Pancreas (tissue), 10 donors: ENCODE measurements at places on chromosomes 5 and 9. TPM values are rescaled to one million over a fixed set of nuclear protein-coding genes. Genes with fewer than 3 reads are reported as not detected.

ELOVL7 gene
- polyA plus RNA-seq, result 3.4 TPM

HINT2 gene
- polyA plus RNA-seq, result 51.7 TPM

GPR151 gene
- polyA plus RNA-seq, result not detected

TXNDC8 gene
- not detected for polyA plus RNA-seq

TPRN gene
- polyA plus RNA-seq, result 66.5 TPM

TAL2 gene
- polyA plus RNA-seq, result not detected

S1PR3 gene
- 1.8 TPM for polyA plus RNA-seq

DNA sequence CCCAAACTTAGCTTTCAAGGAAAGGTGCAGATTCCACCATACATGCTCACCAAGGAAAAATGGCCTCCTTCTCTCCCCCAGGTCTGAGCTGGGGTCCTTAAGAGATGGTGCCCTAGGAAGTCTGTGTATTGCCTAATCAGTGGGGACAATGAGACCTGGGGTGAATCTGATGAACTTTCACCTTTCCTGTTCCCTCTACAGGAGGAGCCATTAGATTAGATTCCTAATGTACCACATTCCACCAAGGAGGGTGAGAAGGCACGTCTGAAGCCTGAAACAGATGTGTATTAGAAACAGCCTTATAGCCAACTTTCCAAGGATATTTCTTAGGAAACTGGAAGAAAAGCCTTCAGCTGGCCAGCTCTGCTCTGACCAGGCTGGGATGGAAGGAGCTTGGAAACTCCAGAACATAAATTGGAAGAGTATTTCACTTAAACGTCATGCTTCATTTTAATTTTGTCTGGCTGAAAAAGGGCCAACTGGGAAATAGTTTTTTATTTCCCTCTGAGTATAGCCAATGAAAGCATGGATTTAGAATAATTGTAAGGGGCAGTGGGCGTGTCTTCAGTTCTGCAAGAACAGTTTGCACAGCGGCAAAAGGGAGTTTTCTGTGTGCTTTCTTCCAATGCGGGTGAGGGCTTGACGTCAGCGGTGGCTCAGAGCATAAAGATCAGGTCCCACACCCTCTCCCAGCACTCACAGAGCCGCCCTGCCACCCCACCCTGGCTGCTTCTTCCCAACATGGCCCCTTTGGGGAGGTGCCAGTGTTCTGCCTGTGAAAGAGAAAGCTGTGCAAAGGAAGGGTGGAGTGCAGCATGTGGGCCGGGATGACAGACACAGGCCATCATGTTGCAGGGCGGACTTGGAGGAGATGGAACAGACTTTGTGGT, 210.9 kb downstream of the ESM1 start:
- H3K36me3 ChIP-seq, result no peaks in the 10 kb centered on the region
- H3K4me3 ChIP-seq, result no peak overlapping the region
- H3K4me1 ChIP-seq, result no peaks in the 10 kb centered on the region
- no peak overlapping the region for H3K27ac ChIP-seq
- DNase-seq, result no peak

DNA sequence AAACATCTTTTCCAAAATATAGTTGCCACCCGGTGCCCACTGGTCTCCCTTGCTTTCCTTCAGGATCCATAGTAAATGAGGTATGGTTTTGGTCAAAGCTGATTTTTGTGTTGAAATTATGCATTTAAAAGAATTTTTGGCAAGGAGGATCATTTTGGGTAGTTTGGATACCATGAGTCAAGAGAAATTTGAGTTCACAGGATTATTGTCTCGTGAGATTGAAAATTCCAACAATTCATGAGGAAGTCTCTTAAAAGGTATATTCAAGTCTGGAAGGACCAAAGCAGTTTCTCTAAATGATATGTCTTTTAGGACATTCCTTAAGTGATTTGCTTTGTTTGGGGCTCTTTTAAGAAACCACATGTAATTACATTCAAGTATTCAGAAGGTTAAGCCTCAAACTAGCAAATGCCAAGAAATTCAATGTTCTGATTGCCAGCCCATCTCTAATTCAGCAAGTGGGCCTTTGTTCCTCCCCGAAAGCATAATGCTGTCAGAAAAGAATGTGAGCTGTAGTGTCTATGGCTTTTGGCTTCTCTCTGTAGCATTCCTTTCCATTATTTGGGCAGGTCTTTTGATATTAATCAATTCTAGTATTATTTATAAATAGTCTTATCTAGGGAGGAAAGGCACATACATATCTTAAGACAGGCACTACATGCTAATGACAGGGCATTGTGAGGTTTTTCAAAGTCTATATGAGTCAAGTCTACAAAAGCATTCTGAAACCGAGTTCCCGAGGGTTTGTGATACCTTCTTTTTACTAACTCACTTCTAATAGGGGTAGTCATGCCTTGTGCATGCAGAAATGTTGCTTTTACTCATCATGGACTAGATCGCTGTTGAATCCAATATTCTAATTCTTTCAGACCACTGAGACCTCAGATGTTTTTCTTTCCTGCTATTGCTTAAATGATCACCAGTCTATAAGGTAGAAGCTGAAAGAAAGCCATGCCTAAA, 453.9 kb downstream of the ENC1 start:
- H3K27me3 ChIP-seq, result no peaks in the 10 kb centered on the region
- H3K27ac ChIP-seq, result no peak overlapping the region

GRCh38 chr5:158039441-158039840, 180.5 kb upstream of the CLINT1 start:
- H3K4me3 ChIP-seq, result no peak overlapping the region
- H3K27ac ChIP-seq, result no peak overlapping the region
- no peak for DNase-seq
- H3K36me3 ChIP-seq, result no peaks in the 10 kb centered on the region
- H3K4me1 ChIP-seq, result no peaks in the 10 kb centered on the region

- no peaks in the 10 kb centered on the region for H3K36me3 ChIP-seq
- no peaks in the 10 kb centered on the region for H3K4me1 ChIP-seq
- no peak for DNase-seq
- H3K27ac ChIP-seq, result no peak overlapping the region
Measured at GRCh38 chr9:15889555-15889954, 336.7 kb downstream of the CCDC171 start.

DNA sequence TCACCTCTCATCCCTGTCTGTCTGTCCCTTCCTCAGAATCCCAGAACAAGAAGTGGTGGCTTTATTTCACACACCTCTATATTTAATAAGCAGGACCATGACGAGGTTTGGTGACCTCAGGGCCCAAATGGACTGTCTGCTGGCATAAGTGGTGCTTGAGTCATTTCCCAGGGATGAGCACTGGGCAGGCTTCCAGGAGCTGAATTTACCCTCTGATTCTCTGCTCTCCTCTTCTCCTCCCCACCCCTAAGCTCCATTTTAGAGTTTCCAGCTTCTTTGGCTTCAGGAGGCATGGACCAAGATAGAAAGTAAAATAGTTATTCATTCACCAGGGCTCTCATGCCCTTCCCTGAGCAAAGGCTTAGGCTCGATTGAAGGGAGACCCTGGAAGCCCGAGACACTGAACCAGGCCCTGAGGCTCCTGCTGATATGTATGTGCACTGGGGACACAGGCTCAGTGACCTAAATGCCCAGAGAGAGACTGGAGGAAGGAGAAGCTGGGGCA, 69.1 kb downstream of the PPARGC1B start:
- no peak overlapping the region for H3K4me3 ChIP-seq
- H3K27ac ChIP-seq, result no peak overlapping the region
- H3K27me3 ChIP-seq, result no peaks in the 10 kb centered on the region
- H3K4me1 ChIP-seq, result no peaks in the 10 kb centered on the region
- no peak for DNase-seq
- H3K36me3 ChIP-seq, result no peaks in the 10 kb centered on the region

GRCh38 chr5:180594311-180595045, 3.2 kb upstream of the SCGB3A1 start:
- H3K4me1 ChIP-seq, result peaks cover 9% of the 10 kb centered on the region
- no peak for DNase-seq
- no peaks in the 10 kb centered on the region for H3K27me3 ChIP-seq
- no peak overlapping the region for H3K27ac ChIP-seq
- no peaks in the 10 kb centered on the region for H3K36me3 ChIP-seq

GRCh38 chr9:115130176-115130575, 12.2 kb upstream of the TNC start:
- H3K4me3 ChIP-seq, result no peak overlapping the region
- no peaks in the 10 kb centered on the region for H3K36me3 ChIP-seq
- no peaks in the 10 kb centered on the region for H3K27me3 ChIP-seq
- H3K27ac ChIP-seq, result no peak overlapping the region
- no peak for DNase-seq
- no peaks in the 10 kb centered on the region for H3K4me1 ChIP-seq

DNA sequence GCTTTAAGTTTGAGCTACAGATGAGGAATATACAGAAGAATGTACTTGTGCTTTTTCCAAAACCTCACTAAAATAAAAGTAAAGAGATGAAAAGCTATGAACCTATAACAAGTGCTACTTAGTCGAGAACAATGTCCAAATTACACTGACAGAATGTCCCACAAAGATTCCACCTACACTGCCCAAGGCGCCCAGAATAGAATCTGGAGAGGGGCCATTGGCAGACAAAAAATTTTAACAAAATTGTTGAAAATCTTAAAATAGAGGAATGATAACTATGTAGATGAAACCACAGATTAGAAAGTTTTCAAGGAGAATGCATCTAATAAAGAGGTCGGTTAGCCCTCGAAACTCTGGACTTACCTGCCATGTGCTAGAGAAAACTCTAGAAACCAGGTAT, 235.3 kb downstream of the CETN3 start:
- DNase-seq, result no peak
- no peaks in the 10 kb centered on the region for H3K36me3 ChIP-seq
- H3K4me1 ChIP-seq, result no peaks in the 10 kb centered on the region
- H3K27ac ChIP-seq, result no peak overlapping the region

DNA sequence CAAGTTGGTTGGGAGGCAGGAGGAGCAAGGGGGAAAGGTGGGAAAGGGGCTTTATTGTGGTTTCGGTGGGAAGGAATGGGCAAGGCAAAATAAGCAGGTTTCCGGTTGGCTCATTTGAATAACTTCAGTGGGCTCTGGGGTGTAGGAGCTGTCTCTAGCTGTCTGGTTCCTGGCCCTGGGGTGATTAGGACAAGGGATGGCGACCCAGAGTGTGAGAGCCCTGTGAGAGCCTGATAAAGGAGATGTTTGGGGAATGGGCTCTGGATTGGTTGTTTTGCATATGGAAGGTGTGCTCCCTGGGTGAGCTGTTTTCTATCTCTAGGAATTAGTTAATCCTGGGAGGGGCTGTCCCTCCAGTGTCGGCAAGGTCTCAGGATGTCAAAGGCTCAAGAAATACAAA, 15.4 kb downstream of the ANKRD34B start:
- H3K4me1 ChIP-seq, result no peaks in the 10 kb centered on the region
- H3K27me3 ChIP-seq, result peaks cover 3% of the 10 kb centered on the region
- no peaks in the 10 kb centered on the region for H3K36me3 ChIP-seq

GRCh38 chr5:5437227-5438172, 15.0 kb downstream of the ICE1 start:
- no peaks in the 10 kb centered on the region for H3K27me3 ChIP-seq
- H3K27ac ChIP-seq, result no peak overlapping the region
- no peak for DNase-seq
- H3K4me1 ChIP-seq, result peaks cover 5% of the 10 kb centered on the region

DNA sequence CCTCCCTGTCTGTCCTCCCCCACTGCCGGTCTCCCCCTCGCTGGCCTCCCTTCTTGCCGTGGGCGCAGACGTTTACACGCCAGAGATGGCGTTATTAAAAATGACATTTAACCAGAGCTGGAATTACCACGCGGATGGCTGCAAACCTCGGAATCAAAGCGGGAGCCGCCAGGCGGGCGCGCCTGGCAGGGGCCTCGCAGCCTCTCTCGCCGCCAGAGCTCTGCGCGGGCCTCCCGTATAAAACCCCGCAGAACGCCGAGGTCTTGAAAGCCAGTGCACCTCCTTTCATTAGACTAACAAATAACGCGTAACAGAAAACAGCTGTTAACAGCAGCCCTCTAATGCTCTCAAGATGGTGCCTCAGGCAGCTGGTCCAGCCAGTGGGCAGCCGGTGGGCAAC, 10.2 kb downstream of the PRRX2 start:
- H3K27me3 ChIP-seq, result no peaks in the 10 kb centered on the region
- no peak overlapping the region for H3K4me3 ChIP-seq
- DNase-seq, result no peak
- no peaks in the 10 kb centered on the region for H3K36me3 ChIP-seq

- no peak for DNase-seq
- no peak overlapping the region for H3K27ac ChIP-seq
- H3K4me1 ChIP-seq, result no peaks in the 10 kb centered on the region
- H3K36me3 ChIP-seq, result no peaks in the 10 kb centered on the region
- H3K4me3 ChIP-seq, result no peak overlapping the region
Measured at GRCh38 chr9:76810377-76810957, 46.2 kb downstream of the PCA3 start.

- no peak for DNase-seq
- H3K36me3 ChIP-seq, result no peaks in the 10 kb centered on the region
- no peak overlapping the region for H3K27ac ChIP-seq
- H3K27me3 ChIP-seq, result no peaks in the 10 kb centered on the region
Measured at GRCh38 chr9:36017278-36017677, 19.4 kb upstream of the RECK start.

GRCh38 chr5:65674749-65675148, 47.2 kb downstream of the SGTB start:
- H3K4me3 ChIP-seq, result no peak overlapping the region
- no peaks in the 10 kb centered on the region for H3K4me1 ChIP-seq
- no peak overlapping the region for H3K27ac ChIP-seq

DNA sequence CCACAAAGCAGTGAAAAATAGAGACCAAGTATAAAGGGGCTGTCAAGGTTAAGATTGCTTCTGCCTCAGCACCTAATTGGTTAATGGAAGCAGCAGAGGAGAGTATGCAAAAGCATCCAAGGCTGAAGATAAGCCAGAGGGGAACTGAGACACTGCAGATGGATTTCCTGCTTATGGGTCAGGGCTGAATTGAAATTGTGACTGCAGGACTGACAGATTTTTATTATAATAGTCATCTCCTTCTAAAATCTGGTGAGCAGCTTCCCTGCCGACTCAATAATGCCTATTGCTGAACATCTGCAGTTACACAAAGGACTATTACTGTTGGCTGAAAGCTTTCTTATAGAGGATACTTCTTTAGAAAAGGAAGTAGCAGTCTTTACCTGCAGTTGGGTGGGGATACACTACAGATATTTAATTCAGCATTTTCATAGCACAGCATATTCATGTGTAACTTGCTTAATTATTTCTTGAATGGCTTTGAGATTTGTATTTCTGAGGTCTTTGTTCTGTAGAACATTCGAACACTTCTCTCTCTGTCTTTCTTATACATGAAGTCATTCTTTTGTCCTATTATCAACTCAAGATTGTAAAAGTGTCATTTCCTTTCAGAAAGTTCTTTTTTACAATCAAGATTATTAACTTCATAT, 363.0 kb upstream of the RIOK2 start:
- H3K27ac ChIP-seq, result no peak overlapping the region
- H3K4me1 ChIP-seq, result no peaks in the 10 kb centered on the region
- no peak for DNase-seq
- H3K4me3 ChIP-seq, result no peak overlapping the region
- no peaks in the 10 kb centered on the region for H3K36me3 ChIP-seq

DNA sequence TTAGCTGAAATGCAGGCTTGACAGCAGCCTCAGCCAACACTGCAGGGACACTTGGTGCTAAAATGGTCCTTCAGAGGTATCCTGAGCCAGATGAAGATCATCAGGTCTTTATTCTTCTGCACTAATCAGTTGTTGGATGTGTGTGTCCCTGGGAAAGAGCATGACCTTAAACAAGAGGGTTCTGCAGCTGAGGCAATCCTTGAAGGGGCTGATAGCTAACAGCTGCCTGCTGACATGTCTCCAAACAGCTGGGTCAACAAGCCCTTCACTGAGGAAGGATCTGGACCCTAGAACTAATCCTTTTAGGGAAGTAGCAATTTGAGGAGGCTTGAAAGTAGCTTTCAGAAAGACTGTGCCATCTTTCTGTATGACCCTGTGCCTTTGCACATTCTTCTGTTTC, 376.3 kb upstream of the ACTBL2 start:
- no peaks in the 10 kb centered on the region for H3K27me3 ChIP-seq
- H3K27ac ChIP-seq, result no peak overlapping the region
- no peak for DNase-seq
- H3K4me1 ChIP-seq, result no peaks in the 10 kb centered on the region
- no peaks in the 10 kb centered on the region for H3K36me3 ChIP-seq
